D341Med (cell line): ENCODE measurements at places on chromosomes 6 and 20.

GRCh38 chr6:39568896-39569295 lies 156.3 kb downstream of the KIF6 start:
- no peak for DNase-seq

DNA sequence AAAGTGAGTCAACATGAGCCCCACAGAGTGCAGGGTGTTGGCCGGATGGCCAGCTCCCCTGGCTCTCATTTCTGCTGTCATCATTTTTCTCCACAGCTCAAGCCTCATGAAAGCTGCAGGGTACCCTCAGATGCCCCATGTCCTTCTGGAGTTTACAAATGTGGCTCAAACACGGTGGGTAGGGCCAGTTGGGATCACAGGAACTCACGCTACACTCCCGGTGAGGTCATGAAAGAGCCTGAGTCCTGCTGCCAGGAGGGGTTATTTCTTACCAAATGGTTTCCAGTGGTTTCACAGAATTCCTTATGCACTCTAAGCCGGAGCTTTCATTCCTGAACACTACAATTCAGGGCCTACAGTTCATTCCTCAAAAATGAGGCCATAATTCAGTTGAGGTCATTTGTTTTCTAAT lies 78.7 kb downstream of the TMEM170B start:
- DNase-seq: no peak

GRCh38 chr6:775863-776262 lies 82.9 kb upstream of the EXOC2 start:
- no peak for DNase-seq

- peak; percentile 70 for DNase-seq
These were observed 80.5 kb downstream of the SMPDL3A start for GRCh38 chr6:122869437-122870024.

- no peak for DNase-seq
These were observed 30.5 kb upstream of the PHACTR3 start for GRCh38 chr20:59573837-59574236.

GRCh38 chr20:59253779-59254319 lies 46.6 kb upstream of the EDN3 start:
- DNase-seq: peak; percentile 42

GRCh38 chr20:62148908-62149314 lies 5.3 kb downstream of the SS18L1 start:
- DNase-seq: no peak

DNA sequence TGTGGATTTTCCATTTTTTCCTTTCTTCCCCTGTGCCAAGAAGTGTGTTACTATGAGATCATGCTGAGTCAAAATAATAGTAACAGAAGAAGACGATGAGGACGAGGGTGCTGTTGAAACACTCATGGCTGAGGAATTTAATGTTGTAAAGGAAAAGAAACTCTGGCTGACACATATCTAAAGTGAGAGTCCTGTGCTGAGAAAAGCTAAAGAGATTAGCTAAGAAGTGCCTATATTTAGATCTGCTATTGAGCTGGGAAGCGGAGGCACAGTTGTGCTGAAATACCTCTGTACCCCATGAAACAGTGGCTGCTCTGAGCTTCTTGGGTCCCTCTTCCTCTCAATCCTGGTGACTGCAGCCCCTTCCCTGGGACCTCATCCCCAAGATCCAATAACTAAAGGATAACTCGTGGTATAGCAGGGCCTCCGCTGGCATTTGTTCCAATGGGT lies 1.1 kb upstream of the SYTL3 start:
- no peak for DNase-seq

- no peak for DNase-seq
These were observed 44.3 kb downstream of the FOXC1 start for GRCh38 chr6:1654054-1654453.

- DNase-seq: no peak
These were observed 77.0 kb downstream of the YTHDF1 start for GRCh38 chr20:63138855-63139341.

DNA sequence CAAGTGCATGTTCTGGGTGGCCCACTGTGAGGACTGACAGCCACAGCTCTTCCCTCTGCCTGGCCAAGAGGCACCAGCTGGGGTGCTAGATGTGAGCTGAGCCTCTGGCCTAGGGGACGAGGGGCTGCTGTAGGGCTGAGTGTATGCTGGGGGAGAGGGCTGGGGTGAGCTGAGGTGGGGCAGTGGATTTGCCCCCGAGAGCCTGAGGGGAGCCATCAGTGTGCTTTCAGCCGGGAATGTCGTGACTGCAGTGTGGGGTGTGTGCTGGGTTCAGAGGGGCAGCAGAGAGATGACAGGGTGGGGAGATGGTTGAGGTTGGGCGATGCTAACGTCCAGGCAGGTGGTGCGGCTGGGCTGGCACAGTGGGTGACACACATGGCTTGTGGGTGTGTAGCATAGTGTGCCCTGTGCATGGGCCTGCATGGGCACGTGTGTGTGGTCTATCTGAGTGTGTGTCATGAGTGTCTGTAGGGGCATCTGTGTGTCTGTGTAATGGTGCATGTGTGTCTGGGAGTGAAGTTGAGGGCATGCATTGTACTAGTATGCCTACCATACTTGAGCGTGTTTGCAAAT lies 46.0 kb upstream of the BLCAP start:
- no peak for DNase-seq

GRCh38 chr6:36025932-36026327 lies 1.5 kb upstream of the SLC26A8 start:
- no peak for DNase-seq

DNA sequence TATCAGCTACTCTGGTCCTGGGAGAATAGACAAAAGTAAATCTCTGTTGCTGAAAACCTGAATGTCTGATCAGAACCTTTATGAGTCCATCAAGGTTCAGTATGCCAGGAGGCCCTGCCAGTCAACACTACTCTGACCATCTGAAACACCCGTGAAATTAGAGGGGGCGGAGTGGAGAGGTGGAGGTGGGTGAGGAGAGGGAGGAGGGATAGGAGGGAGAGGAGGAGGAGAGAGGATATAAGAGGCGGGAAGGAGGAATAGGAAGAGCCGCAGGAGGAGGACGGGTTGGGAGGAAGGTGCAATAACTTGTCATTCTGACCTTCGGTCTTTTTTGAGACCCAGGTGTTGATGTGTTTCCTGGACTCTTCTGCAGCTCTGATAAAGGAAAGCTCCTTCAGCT lies 8.0 kb downstream of the SERPINB9 start:
- DNase-seq: no peak

GRCh38 chr20:60283281-60283680 lies 325.1 kb downstream of the CDH26 start:
- no peak for DNase-seq

GRCh38 chr6:42509765-42510164 lies 54.1 kb upstream of the UBR2 start:
- DNase-seq: no peak

DNA sequence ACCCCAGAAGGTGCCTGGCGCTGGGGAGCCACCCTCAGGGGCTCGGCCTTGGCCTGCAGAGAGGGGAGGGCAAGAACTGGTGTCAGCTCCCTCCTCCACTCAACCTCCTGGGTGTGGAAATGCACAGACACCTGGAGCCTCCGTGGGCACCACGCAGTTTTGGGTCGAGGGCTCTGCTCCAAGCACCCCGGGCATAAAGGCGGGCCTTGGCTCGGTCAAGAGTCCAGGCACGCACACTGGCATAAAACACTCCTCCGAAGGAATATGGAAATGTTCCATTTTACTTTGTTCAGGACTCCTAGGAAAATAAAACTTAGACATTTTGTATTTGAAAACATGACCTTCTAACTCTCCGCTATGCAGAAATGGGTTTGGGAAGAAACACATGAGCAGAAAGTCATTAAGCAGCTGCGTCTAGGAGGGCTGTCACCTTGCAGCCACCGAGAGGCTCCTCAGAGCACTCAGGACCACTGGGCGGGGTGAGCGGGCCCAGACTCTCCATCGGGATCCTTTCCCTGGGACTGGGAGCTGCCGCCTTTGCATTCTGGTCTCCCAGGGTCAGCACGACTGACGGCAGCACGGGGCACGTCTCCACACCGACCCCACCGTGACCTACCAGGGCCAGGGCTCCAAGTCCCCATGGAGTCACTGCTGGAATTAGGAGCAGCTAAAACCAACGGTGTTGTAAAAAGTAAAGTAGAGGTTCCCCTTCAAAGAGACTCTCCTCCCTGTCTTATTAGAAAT lies 46.0 kb upstream of the DACT2 start:
- DNase-seq: no peak

DNA sequence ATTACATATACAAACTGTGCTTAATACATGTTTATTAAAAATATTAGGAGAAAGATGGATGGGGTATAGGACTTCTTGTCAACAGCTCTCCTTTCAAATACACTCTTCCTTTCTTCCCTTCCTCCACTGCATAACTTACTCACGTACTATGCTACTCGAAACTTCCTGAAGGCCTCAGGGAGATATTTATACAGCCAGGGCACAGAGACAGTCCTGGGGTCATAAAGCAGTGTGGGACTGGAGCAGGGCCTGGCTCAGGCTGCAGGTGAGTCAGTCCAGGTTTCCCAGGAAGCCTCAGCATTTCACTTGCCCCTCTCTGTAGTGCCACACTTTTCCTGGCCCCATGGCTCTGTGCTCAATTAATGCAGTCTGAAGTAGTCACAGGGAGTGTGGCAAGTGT lies 157.0 kb downstream of the UBE3D start:
- no peak for DNase-seq

GRCh38 chr20:25848222-25848621 lies 151.6 kb upstream of the ZNF337 start:
- no peak for DNase-seq

- no peak for DNase-seq
These were observed 20.2 kb downstream of the TTLL9 start for GRCh38 chr20:31890646-31891045.

DNA sequence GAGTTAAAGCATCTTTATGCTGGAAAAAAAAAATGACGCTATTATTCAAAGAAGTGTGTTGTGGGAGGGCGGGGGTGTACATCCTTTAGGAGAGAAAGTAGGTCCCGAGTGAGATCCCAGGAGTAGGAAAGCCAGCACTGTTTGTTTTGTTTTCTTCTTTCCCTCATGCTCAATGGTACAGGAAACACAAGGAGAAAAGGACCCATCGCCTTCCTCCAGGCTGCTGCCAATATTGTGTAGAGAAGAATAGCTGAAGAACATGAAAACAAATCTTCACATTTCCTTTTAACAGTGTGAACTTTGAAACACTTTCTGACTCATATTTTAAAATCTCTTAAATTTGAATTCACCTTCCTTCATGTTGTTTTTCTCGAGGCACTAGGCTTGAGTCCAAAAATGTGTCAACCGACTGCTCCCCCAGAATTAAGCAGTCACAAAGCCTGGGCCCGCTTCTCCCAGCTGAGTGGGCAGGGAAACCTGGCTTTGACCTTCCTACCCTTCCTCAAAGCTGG lies 22.3 kb downstream of the PPP1R16B start:
- no peak for DNase-seq

GRCh38 chr6:157539900-157540752 lies 159.1 kb downstream of the ZDHHC14 start:
- no peak for DNase-seq

DNA sequence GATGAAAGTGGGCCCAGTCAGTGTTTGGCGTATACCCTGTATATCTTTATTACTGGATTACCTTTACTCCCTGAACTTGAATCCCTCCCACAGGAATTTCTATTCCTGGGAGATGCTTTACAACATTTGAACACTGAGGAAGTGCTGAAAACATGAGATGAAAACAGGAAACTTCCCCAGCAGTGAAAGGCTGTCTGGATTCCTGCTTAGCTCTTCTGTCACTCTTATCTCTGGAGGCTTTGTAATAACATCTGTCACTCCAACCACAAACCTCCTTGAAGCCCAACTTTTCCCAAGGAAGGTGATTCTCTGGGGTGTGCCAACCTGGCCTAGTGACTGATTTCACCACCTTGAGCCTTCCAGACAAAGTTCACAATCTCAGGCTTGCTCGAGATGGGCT lies 264.5 kb upstream of the BMP2 start:
- no peak for DNase-seq

GRCh38 chr6:44219053-44219814 lies 2.5 kb downstream of the MYMX start:
- DNase-seq: no peak

DNA sequence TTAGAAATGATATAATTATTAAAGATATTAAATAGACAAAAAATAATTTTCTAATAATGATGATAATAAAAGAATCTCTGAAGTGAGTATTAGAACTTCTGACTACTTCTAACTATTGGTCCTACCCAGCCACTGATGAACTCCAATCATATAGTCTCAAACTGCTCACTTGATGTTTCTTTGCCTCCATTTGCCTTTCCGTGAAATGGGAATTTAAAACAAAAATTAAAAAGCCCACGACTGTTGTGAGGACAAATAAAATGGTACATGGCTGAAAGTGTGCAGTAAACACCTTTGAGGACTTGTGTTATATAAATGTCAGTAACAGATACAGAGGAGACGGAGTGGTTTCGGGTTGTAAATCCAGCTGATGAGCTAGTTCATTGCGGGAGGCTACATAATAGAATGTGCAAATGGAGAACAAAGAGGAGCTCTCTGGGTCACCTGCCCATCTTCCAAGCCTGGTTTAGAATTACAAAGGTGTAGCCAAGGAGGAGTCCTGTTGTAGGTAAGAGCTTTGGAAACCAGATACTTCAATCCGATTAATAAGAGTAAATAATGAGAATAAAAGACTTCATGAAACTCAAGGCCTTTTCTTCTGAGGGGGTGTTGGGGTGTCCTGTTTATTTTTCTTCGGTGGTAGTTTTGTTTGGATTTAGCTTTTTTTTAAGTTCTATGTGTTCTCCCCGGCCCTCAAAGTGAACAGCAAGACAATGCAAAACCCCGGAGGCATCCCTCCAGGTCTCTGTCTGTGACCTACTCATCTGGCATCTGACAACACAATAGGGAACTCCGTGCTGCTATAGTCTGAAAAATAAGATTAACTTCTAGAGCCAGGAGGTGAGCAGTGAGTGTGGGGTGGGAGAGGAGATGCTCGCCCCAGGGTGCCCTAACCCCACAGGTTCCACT lies 4.4 kb upstream of the PXDC1 start:
- no peak for DNase-seq

- DNase-seq: no peak
These were observed 177.6 kb downstream of the PLCB1 start for GRCh38 chr20:8309634-8310033.

DNA sequence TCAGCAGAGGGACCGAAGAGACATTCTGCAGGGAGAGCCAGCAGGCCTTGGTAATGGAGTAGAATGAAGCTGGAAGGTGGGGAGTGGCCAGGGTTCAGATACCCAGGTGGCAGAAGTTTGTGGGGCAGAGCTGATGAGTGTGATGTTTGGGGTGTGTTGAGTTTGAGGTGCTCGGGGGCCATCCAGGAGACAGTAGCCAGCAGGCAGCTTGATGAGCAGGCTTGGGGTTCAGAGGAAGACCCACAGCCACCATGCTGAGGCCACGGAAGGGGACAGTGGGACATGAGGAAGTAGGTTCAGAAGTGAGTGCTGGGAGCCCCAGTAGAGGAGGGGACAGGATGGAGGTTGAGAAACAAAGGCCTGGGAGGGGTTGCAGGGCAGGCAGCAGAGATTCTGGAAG lies 11.1 kb upstream of the FOXS1 start:
- DNase-seq: no peak

- no peak for DNase-seq
These were observed 81.6 kb upstream of the SNX9 start for GRCh38 chr6:157741321-157741947.

GRCh38 chr6:41690541-41691330 lies 44.7 kb downstream of the TFEB start:
- no peak for DNase-seq

- no peak for DNase-seq
These were observed 852 bp downstream of the GMNN start for GRCh38 chr6:24775520-24776058.

- DNase-seq: no peak
These were observed 5.7 kb upstream of the MPC1 start for GRCh38 chr6:166388290-166389004.
